ENCODE measurements at places on chromosomes 2 and 18.

- H3K4me1 ChIP-seq: peaks cover 8% of the 10 kb centered on the region
- H3K27me3 ChIP-seq: no peaks in the 10 kb centered on the region
- DNase-seq: no peak
- H3K36me3 ChIP-seq: no peaks in the 10 kb centered on the region
- H3K27ac ChIP-seq: no peak overlapping the region
These were observed 82.9 kb downstream of the SMIM21 start for GRCh38 chr18:75344615-75345014.

DNA sequence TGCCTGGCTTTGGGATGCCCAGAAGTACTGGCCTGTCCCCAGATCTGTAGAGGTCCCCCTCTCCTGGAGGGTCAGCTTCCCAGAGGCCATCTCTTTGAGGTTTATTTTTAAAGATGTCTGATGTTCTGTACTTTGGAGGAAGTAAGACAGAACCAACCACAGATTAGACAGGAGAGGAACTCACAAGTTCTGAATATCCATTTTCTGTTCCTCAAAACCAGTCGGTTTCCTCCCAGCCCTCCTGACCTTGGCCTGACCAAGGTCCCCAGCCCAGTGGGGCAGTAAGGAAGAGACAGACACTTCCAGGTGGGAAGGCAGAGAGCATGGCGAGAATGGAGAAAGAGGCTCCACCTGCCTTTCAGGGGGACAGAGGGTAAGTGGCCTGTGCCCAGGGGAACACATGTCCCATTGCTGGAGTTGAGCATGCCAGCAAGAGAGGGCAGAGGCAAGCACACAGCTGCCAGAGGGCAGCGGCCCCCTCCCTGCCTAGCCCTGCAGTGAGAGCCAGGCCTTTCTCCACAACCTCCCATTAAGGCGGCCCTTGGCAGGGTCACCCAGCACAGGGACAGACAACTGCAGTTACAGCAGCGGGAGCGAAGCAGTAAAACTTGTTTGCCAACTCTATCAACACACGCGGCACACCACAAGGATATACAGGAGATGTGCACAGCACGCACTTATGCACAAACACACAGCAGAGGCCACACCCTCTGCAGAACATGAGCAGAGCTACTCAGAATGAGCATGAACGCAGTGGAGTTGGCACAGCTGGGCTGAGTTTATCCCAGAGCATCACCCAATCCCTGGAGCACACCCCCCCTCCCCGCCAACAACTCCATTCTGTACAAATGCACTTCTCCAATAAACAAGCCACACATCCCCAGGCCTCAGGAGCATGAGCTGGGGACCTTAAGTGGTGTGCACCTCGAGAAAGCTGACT lies 18.5 kb upstream of the SEMA4C start:
- no peak overlapping the region for H3K4me3 ChIP-seq
- peaks cover 68% of the 10 kb centered on the region for H3K4me1 ChIP-seq
- peak overlapping the region; percentile 95 for H3K27ac ChIP-seq
- peak; percentile 57 for DNase-seq
- no peaks in the 10 kb centered on the region for H3K27me3 ChIP-seq
- no peaks in the 10 kb centered on the region for H3K36me3 ChIP-seq

DNA sequence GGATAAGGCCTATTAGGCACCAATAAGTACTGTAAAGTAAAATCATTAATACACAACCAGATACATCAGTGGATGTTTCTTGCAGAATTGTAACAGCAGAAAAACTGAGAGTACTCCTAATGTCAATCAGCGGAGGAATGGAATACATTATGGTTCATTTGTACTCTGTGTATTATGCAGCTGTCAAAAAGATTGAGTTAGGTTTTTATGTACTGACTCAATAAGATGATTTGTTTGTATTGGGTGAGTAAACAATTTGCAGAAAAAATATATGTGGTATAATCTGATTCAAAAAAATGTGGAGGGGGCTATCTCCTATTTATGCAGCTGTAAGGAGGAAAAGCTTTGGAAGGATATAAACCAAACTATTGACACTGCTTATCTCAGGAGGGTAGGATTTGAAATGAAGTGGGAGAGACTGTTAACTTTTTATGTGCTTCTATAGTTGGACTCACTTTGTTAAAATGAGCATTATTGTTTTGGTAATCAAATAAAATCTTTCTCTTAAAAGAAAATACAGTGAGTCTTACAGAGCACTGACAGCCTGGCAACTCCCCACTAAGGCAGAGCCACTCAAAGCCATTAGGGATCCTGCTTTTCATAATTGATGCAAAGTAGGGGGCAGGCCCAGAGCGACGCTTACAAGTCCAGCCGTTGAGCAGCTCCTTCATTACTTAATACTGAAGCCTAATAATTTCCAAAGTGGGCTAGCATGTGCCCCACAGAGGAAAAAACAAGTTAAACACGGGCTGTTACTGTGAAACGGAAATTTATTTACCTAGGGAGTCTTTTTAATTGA lies 168.8 kb downstream of the PHLPP1 start:
- no peak for DNase-seq
- H3K4me3 ChIP-seq: no peak overlapping the region
- peaks cover 15% of the 10 kb centered on the region for H3K4me1 ChIP-seq
- no peaks in the 10 kb centered on the region for H3K27me3 ChIP-seq

DNA sequence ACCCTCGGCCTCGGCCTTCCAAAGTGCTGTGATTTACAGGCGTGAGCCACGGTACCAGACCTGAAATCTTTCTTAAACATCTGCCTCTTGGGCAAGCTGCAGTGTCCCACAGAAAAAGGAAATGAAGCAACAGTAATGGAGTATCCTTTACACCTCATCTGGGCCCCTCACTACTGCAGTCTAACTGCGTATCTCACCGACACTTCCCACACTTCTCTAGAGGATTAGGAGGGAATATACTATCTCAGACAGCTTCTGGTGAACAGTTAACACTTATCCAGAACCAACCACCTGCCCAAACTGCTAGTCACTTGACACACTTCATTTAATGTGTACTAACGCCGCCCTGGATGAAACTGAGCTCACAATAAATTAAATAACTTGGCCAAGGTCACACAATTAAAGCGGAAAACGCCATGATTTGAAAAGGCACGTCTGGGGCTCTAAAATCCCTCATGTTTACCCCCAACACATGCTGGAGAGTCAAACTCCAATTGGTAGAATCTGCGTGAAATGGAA lies 993 bp downstream of the COX7A2L start:
- H3K36me3 ChIP-seq: no peaks in the 10 kb centered on the region
- H3K27me3 ChIP-seq: no peaks in the 10 kb centered on the region
- peaks cover 28% of the 10 kb centered on the region for H3K4me1 ChIP-seq
- peak overlapping the region; percentile 94 for H3K4me3 ChIP-seq
- DNase-seq: no peak

GRCh38 chr2:130374587-130375290 lies 18.9 kb downstream of the PTPN18 start:
- peak overlapping the region; percentile 36 for H3K4me3 ChIP-seq
- no peaks in the 10 kb centered on the region for H3K27me3 ChIP-seq
- H3K27ac ChIP-seq: no peak overlapping the region
- H3K36me3 ChIP-seq: peaks cover 14% of the 10 kb centered on the region

DNA sequence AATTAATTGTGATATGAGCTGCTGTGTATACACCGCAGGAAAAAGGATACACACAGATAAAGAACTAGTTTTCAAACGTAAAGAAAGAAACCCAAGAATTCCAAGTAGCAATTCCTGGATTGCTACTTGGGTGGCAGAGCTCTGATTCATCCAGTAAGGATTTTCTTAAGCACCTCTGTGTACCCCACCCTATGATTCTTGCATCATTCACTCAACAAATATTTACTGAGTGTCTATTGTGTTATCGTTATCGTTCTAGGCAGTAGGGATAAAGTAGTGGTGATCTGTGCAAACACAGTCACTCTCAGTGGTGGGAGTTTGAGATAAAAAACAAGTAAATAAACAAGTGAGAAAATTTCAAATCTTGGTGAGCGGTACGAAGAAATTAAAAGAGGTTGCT lies 4.9 kb upstream of the TMEM200C start:
- DNase-seq: no peak
- H3K27me3 ChIP-seq: no peaks in the 10 kb centered on the region
- peaks cover 18% of the 10 kb centered on the region for H3K4me1 ChIP-seq
- no peak overlapping the region for H3K27ac ChIP-seq
- peaks cover 13% of the 10 kb centered on the region for H3K36me3 ChIP-seq

DNA sequence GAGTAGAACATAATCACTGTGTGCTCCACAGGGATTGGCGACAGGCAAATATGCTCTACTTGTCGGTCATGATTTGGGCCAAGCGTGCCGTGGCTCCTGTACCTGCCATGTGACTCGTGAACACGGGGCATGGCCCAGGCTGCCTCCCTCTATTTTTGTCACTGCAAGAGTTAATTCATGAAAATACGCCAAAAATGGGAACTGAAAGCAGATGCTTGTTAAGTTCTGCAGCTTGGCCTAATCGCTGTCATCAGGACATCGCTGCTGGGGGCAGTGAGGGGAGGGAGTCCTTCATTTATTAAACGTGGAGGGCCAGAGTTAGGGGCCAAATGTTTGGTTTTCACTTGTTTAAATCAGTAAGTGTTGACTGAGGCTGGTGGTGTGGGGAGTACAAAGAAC lies 177.8 kb downstream of the BCL2 start:
- H3K27ac ChIP-seq: no peak overlapping the region
- H3K27me3 ChIP-seq: peaks cover 2% of the 10 kb centered on the region
- no peak for DNase-seq
- H3K4me3 ChIP-seq: no peak overlapping the region

DNA sequence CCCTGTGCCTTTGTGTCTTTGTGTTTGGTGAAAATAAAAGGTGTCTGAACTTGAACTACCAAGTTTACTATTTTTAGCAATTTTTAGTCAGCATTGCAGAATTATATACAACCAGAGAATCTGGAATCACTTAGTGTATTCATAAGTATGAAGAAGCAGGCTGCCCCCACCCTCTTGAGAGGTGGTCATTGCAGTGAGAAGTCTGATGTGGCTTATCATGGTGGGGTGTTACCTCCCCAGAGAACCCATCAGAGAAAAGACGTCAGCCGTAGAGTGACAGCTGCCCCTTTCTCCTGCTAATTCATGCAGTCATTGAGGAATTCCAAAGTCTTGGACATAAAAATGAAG lies 66.0 kb downstream of the BOLA3 start:
- H3K36me3 ChIP-seq: peaks cover 17% of the 10 kb centered on the region
- H3K4me1 ChIP-seq: peaks cover 8% of the 10 kb centered on the region
- no peak overlapping the region for H3K4me3 ChIP-seq
- no peaks in the 10 kb centered on the region for H3K27me3 ChIP-seq
- no peak overlapping the region for H3K27ac ChIP-seq

DNA sequence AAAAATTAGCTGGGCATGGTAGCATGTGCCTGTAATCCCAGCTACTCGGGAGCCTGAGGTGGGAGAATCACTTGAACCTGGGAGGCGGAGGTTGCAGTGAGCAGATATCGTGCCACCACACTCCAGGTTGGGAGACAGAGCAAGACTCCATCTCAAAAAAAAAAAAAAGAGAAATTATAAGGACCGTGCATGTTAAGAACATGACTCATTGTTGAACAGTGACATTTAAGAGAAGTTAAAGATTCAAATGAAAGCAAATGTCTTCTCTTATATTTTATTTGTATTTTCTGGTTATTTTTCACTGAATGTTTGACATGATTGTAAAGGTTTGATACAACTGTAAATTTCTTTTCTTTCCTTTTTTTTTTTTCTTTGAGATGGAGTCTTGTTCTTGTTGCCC lies 69.6 kb downstream of the APLF start:
- H3K4me3 ChIP-seq: no peak overlapping the region
- no peak overlapping the region for H3K27ac ChIP-seq
- H3K4me1 ChIP-seq: no peaks in the 10 kb centered on the region
- no peak for DNase-seq
- H3K27me3 ChIP-seq: no peaks in the 10 kb centered on the region

DNA sequence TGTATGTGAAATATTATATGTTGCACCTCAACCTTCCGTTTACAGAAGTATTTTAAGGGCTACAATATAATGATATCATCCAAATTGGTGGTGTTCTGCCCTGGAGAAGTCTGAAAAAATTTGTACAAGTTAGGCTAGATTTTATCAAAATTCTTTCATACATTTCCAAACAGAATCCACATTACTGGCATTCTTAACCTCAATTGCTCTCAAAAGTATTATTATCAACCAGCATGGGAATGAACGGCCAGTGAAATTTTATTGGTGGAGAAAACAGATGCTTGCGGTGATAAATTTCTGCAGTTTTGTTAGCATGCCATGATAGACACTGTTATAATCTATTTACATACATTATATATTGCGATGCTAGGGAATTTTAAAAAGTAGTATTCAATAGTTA lies 88.3 kb upstream of the TFPI start:
- no peak overlapping the region for H3K27ac ChIP-seq
- no peak for DNase-seq
- peaks cover 2% of the 10 kb centered on the region for H3K36me3 ChIP-seq
- no peaks in the 10 kb centered on the region for H3K27me3 ChIP-seq
- peaks cover 19% of the 10 kb centered on the region for H3K4me1 ChIP-seq

- peaks cover 20% of the 10 kb centered on the region for H3K27me3 ChIP-seq
- peaks cover 3% of the 10 kb centered on the region for H3K4me1 ChIP-seq
- DNase-seq: no peak
- H3K36me3 ChIP-seq: no peaks in the 10 kb centered on the region
- peak overlapping the region; percentile 20 for H3K4me3 ChIP-seq
- no peak overlapping the region for H3K27ac ChIP-seq
These were observed 45.5 kb upstream of the SCN7A start for GRCh38 chr2:166539340-166540162.

GRCh38 chr2:151051574-151052220 lies 210.0 kb downstream of the RBM43 start:
- H3K27me3 ChIP-seq: no peaks in the 10 kb centered on the region
- H3K4me1 ChIP-seq: peaks cover 9% of the 10 kb centered on the region
- H3K4me3 ChIP-seq: no peak overlapping the region

GRCh38 chr2:85681372-85681763 lies 12.8 kb upstream of the GNLY start:
- no peaks in the 10 kb centered on the region for H3K27me3 ChIP-seq
- DNase-seq: no peak
- no peak overlapping the region for H3K27ac ChIP-seq
- H3K4me1 ChIP-seq: peaks cover 8% of the 10 kb centered on the region

DNA sequence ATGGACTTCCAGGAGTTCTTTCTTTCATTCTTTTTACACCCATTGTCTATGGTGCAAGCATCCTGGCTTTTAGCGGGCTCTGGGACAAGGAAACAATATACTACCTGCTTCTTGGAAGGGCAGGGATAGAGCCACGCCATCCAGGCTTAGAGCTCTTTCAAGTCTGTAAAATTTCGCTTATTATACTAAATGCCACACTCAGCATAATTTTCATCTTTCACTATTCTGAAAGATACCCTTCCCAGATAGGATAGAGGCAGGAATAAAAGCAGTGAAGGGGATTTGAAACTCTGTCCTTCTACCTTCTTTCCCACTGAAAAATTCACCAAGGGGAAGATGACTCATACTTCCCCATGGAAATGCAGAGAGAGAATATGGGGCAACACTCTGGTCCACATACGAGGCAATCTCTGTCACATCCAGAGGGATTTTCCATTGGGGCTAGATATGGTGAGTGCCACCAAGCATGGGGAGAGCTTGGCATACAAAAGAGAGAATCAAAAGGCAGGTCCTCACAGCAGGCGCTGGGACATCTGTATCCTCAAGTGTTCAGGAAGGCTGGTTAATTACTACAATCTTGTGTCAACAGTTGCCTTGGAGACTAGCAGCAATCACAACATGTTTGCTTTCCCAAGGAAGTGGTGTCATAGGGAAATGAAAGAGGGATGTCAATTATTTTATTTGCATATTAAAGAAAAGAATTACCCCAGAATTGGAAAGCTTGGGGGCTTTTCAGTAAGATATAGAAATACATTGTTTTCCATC lies 127.6 kb downstream of the TDRD15 start:
- no peak overlapping the region for H3K27ac ChIP-seq
- H3K27me3 ChIP-seq: peaks cover 6% of the 10 kb centered on the region
- peaks cover 3% of the 10 kb centered on the region for H3K4me1 ChIP-seq
- no peak overlapping the region for H3K4me3 ChIP-seq
- H3K36me3 ChIP-seq: no peaks in the 10 kb centered on the region

GRCh38 chr2:230244211-230244610 lies 18.7 kb downstream of the SP140 start:
- no peaks in the 10 kb centered on the region for H3K4me1 ChIP-seq
- H3K27ac ChIP-seq: no peak overlapping the region
- no peaks in the 10 kb centered on the region for H3K36me3 ChIP-seq
- H3K27me3 ChIP-seq: peaks cover 19% of the 10 kb centered on the region
- DNase-seq: no peak
